Activated T-cell treated with anti-CD3 and anti-CD28 coated beads, Interleukin-2, amount 50 U/mL, for 24 hours (primary cell): ENCODE measurements at places on chromosomes 2 and 18.

DNA sequence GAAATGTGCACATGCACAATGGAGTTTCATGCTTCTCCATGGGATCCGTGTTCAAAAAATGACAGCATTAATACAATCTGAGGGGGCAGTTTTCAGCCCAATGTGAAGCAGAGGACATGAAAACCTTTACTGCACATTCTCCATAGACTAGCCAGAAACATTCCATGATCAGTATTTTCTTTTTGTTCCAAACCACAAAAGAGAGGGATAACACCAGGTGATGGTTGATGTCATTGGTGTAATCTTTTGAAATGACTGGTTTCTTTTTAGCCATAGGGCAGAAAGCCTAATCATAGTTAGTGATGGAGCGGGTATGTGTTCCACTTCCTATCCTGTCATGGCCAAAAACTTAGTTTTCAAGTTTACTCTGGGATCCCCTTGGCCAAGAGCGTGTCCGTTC, 1.8 kb upstream of the KYNU start:
- no peak for DNase-seq

DNA sequence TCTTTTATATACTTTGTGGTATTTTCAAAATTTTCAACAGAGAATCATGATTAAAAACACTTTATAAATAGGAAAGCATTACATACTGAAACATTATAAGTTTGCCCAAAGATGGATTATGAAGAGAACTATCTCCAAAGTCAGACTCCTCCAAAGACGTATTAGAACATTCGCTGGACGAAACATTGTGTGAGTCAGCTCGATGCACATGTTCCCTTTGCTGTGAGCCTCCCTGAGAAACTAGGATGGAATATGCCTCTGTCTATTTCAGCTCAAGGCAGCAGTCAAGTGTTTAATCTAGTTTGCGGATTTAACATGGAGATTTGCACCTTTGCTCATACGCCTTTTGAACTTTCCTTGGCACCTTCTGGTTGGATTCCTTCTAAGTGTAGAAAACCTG, 92.2 kb upstream of the NCKAP5 start:
- no peak for DNase-seq

DNA sequence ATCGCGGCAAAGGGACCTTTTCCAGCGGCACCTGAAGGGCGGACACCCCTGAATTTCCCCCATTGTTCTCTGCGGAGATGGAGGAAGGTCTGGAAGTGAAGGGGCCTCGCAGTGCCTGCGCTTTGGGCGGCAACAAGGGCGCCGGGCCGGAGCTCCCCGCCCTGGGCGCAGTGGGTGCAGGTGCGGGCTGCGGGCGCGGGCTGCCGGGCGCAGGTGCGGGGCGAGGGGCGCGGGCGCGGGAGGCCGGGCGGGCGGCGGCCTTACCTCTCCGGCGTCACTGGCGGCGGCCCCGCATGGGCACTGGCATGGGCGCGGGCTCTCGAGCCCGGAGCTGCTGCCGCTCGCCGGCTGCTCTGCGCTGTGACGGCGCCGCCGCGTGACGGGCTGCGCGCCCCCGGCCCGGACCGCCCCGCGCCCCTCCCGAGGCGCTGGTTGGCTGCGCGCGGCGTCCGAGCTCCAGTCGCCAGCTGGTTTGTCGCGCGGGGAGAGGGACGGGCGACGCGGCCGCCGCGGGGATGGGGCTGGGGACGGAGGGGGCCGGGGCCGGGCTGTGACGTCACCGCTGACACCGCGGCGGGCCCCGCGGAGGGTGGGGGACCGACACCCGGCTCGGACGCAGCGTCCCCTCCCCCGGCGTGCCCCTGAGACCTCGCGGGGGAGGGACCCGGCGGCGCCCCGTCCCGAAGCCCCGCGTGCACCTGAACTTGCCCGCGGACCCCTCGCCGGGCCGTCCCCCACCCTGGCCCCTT, at the start of gene KIF1A:
Gene KIF1A (minus strand): TSS at position 362 of the 749 bp plus-strand sequence. CDS start 22,467 bp downstream, outside the sequence.
- peak; percentile 46 for DNase-seq

DNA sequence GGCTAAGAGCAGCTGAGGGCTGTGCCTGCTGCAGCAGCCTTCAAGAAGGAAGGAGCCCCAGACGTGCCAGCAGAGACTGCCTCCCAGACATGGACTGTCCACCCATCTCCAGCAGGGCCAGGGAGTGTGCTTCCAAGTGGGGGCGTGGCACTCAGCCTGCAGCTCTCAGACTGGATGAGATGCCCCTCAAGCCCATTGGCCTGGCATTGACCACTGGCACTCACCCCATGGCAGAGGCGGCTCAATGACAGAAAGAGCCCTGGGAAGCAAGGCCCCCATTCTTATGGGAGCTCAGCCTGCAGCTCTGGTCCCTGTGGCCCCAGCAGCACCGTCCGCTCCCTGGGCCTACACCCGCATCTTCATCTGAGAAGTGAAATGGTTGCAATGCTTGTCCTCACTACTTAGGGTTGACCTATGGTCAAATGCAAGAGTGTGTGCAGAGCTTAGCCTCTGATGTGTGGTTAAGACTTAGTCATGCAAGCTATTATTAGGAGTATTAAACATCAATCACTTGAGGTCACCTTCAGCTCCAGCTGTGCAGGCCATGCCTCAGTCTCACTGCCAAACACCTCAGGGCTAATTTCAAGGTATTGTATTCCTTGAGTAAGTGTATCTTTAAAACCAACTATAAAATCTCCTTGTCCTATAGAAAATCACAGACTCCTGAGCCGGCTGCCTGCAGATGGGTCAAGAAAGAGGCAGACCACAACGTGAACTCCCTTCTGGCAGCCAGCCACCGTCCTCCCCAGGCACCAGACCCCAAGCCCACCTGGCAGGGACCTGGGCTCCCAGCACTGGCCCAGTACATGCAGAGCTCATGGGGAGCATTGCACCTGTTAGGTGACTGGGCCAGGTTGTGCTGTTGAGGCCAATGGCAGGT, 194.8 kb downstream of the NDUFA10 start:
- DNase-seq, result peak; percentile 20

DNA sequence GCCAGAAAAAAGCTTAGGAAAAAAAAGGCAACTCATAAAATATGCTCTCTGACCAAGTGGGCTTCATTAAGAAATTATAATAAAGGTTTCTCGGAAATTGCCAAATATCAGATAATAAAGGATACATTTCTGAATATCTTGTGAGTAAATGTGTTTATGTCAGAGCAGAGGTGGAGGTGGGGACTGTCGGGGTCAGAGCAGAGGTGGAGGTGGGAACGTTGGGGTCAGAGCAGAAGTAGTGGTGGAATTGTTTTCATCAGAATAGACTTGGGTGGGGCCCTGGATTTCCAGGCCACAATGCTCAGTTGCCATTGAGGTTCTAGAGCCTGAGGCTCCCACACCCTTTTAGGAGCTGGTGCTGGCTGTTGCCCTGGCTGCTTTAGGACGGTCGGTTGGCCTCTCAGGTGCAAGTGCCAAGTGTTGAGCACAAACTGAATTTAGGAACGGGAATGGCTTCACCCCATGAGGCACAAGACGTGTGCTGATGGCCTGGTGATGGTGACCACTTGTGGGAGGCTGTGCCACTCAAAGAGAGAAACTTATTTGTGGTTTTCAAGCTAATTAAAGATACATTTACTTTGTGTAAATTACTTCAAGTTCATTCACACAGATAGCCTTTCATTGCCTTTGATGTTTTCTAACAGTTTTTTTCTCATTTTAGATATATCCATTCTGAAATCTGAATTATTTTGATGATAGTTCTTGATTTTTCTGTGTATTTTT, 131.5 kb downstream of the ATP9B start:
- no peak for DNase-seq
